ENCODE measurements at places on chromosomes 7 and 10.

- no peak for DNase-seq
These were observed 337.5 kb upstream of the KAT6B start for GRCh38 chr10:74488907-74489306.

DNA sequence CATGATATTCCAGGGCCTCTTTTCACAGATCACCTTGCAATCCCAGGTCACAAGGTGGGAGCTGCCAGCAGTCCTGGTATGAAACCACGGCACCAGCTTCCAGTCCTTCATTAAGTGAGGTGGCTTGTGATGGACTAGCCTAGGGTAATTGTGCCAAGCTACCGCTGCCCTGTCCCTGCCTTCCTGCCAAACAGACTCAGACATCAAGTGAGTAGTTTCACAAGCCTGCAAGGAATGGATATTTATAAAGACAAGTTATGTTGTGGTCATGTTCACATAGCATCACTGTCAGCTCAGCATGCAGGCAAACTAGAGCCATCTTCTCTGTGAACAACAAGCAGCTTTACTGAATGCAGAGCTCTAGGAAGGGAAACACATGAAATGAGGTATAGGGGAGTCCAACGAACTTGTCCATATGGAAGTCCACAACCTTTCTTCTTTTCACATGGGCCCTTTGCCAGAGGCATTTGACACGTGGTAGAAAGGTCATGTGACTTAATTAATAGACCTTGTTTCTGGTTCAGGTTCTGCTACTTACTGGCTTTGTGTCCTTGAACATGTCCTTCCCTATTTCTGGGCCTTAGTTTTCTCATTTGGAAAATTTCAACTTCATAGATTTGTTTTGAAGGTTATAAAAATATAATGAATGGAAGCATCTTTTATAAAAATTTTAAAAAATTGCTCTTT, 1061.2 kb downstream of the KCNMA1 start:
- no peak for DNase-seq

DNA sequence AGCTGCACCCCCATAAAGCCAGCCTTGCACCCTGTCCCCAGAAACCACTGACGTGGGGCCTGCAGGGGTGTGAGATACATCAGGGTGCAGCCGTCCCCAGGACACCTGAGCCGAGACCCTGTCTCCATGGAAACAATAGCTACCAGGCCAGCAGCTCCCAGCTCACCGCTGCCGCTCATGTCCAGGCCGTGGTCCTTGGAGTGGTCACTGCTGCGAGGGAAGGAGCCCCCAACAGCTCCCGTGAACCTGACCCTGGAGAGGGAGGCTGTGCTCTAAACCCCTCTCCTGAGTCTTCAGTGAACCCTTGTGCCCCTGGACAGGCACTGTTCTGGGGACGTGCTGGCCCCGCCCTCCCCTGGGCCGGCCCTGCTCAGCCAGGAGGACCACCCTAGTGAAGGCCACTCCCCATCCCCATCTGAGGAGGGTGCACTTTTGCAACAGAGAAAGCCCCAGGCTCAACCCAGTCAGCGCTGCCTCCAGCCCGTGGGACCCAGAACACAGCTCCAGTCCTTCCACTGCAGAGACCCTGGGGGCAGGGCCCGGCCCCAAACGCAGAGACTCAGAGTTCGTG, 19.6 kb upstream of the INPP5A start:
- DNase-seq, result no peak

- DNase-seq, result no peak
These were observed 205.0 kb upstream of the AHR start for GRCh38 chr7:17093461-17093860.

GRCh38 chr10:85413570-85413969, 953.0 kb downstream of the GRID1 start:
- no peak for DNase-seq

DNA sequence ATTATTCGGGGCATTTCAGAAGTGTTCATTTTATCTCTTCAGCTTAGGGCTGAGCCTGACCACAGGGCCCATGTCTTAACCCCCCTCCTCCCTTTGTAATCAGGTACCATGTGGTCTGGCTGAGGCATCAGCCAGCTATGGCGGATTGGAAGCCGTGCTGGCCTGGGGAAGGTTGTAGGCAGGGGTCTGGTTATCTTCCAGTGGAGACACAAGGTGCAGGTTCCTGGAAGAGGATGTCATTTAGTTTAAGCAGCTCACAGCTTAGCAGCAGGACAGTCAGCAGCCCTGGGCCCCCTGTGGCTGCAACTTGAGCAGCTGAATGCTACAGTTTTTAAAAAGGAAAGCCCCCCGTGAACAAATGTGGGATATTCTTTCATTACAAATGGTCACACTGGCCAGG, 22.1 kb downstream of the BAG3 start:
- DNase-seq, result no peak

GRCh38 chr7:12638851-12639456, 48.5 kb upstream of the ARL4A start:
- DNase-seq, result no peak

DNA sequence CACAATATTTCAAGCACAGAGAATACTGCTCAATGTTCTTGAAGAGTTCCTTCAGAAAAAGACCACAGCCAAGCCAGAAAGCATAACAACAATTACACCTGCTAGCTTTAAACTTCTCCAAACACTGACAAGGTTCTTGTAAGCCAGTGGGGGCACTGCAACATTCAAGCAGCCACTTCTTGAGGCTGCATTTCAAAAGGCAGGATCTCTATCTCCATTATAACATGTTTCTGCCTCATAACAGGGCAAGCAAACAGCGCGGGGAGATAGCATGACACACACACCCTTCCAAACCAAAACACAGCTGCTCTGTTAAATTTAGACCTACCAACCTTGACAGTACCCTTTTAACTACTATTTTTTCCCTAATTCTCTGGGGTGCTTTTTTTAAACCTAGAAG, 30.8 kb downstream of the CHCHD3 start:
- DNase-seq, result no peak

Data from stimulated activated CD4-positive, alpha-beta T cell treated with anti-CD3 and anti-CD28 coated beads, TNF-alpha, amount 100 ng/mL, for 1 hour (primary cell).